ENCODE measurements at places on chromosomes 5 and 9.

DNA sequence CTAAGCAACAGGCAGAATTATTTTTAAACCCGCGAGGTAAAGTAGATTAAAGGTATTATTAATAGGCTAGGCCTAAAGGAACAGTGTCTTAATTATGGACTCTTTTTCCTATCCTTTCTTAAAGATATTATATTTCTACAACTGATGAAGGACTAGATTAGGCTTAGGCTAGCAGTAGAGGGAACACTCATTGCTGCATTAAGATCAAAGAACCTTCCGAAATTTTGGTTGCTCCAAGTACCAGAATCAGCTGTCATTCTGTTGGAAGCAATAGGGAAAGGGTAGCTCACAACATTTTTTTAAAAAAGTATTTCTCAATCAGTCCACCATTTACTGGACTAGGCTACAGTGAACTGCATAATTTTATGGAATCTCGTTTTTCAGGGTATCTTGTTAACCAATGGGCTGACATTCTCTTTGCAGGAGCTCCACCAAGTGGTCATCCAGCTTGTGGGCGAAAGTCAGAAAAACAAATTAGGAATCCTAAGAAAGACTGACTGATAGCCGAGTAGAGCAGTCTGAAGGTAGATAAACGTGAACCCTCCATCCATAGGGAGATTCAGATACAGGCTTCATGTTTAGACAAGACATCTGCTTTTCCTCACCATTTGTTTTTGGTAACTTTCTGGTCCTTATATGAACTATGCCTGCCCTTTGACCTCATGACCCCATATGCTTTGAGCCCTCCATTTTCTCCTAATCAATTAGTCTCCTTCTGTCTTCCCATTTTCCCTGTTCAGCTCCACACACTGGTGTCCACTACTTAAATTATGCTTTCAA lies 103.6 kb upstream of the CHD1 start:
- peak; percentile 44 for DNase-seq

DNA sequence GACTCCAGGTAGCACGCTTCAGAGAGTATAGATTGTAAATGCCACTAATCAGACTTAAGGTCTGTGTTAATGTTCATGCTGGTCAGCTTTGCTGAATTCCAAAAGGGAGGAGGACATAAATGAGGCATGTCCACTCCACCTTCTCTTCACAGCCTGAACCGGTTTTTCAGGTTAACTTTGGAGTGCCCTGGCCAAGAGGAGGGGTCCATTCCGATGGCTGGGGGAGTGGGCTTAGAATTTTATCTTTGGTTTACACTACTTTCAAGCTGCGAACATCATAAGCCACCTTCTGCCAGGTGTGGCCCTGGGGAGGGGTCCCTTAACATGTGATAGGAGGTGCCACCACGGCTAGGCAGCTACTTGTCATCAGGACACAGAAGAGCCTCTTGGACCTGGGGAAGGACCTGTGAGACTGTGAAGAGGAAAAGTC lies 24.2 kb downstream of the ABO start:
- DNase-seq, result no peak

DNA sequence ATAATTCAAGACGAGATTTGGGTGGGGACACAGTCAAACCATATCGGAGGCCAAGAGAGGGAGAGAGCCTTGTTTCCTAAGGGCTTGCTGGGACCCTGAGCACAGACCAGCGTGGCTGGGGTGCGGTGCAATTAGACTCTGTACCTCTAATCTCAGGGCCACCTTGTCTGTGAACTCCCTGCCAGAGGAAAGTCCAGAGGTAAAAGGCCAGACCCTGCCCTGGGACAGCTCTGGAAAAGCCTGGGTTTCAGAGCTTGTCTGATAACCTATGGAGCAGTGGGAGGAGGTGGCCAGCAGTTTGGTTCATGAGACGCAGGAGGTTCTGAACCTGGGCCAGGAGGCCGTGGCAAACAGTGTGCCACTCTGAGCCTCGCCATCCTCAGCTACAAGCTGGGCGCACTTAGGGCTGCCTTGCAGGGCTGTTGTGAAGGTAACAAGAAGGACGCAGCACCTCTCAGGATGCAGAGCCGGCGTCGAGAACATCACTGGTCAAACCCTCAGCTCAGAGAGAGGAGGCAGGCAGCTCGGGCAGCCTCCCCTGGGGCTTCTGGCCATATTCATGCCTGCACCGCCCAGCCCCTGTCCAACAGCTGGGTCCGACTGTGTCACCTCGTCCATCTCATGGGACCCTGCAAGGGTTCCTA lies 4.8 kb upstream of the DOLPP1 start:
- no peak for DNase-seq

DNA sequence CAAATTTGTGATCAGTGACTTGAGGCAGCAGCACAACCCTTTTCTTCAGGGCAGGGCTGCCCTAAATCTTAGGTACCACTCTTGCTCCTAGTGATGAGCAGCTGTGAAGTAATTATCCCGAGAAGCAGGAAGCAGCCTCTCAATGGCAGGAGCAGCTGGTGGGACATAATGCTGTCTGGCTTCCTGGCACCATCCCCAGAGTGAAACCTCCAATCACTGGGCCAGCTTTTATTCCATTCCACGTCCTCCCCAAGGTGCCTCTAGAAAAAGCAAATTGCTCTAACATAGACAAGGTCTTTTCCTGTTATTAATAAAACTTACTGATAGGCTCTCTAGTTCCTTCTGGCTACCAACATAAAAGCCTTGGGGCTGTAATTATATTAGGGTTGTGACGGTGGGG lies 154.0 kb downstream of the FRMD3 start:
- no peak for DNase-seq

- DNase-seq, result no peak
These were observed 136.7 kb downstream of the CPLANE1 start for GRCh38 chr5:37112383-37112991.

DNA sequence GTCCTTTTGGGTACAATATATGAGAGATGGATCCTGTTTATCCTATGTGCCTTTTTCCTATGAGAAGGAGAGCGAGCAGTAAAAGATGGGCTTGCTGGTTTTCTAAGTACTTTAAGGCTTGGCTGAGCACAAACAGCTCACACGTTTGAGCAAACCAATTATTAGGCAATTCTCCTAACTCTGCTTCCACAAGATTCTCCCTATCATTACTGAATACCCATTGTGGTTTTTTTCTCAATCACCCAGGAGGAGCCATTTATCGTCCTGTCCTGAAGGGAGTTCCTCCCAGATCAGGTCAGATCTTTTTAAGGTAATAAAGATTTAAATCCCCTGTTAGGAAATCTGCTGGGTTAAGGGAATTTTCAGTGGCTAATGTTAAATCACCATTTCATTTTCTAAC lies 19.4 kb upstream of the C1QTNF3 start:
- DNase-seq, result no peak

GRCh38 chr5:169174923-169175322 lies 126.0 kb downstream of the SLIT3 start:
- no peak for DNase-seq

DNA sequence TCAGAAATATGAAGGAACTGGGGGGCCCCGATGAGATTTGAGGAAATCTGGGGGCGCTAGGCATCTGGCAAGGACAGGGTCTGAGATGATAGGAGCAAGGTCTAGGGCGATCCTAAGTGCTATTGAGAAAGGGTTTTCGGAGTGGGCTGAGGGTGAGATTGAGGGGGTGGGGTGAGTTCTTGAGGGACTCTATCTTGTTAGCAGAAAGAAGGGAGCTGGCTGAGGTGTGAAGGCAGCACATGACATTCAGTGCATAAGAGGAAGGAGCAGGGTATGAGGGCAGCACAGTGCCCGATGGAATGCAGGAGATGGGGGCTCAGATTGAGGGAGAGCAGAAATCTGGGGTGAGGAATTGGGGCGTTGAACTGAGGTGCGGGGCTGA lies 640 bp downstream of the TRIM32 start:
- DNase-seq, result no peak

- no peak for DNase-seq
These were observed 420.8 kb upstream of the GRAMD2B start for GRCh38 chr5:126002222-126002897.

DNA sequence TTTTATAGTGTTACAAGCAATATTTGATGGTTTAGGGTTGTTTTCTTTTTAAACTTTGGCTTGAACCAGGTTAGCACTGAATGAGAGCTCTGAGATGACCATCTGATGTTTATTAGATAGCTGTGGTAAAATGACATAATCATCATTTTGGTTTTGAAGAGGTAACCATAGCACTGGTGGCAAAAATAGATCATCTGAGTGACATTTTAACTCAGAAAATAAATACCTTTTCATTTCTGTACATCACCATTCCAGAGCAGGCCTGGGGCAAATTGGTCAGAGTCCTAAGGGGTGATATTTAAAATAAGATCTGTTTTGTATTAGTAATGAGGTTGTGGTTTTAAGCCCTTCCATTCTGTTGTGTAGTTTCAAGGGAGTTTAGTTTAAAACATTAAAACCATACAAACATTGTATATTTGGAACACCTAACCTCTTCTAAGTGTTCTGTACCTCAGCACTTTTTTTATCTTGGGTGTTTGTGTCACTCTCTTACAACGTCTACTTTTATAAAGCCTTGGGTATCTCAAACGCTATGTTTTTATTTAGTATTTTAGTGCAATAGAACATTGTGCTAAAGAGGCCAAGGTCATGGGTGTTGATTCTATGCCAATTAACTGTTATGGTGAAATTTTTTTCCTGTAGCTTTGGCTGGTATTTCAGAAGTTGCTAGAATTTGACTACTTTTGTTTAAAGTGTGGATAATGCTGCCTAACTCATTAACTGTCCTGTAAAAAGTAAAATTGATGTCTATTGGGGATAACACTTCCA lies 166.1 kb downstream of the CD180 start:
- no peak for DNase-seq

DNA sequence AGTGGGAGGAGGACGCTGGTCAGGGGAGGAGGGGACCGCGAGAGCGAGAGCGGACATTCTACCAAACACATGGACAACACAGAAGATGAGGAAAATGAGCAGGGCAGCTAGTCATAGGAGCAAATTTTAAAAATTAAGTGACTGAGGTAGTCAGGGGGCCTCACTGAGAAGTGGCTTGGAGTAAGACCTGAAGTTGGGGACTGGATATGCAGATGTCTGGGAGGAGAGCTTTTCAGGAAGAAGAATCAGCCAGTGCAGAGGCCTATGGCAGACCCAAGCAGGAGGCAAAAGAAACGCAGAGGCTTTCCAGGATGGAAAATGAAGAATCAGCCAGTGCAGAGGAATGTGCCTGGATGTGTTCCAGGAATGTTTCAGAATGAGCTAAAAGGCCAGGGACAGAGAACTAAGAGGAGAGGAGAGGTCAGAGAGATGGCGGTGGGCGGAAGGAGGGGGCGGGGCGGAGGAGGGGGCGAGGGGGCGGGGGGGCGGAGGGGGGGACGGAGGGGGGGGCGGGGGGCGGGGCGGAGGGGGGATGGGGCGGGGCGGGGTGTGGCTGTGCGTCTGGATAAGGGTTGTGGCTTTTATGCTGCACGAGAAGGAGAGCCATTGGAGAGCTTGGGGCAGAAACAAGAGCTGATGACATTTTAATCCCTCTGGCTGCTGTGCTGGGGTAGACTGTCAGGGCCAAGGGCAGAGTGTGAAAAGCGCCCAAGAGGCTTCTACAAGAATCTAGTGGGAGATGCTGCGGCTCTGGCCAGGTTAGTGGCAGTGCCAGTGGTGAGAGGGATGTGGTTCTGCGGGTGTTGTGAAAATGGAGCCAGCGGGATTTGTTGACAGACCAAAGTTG lies 129.6 kb downstream of the KCNIP1 start:
- DNase-seq, result no peak

GRCh38 chr9:675697-676370 lies 165.7 kb upstream of the DMRT1 start:
- no peak for DNase-seq

DNA sequence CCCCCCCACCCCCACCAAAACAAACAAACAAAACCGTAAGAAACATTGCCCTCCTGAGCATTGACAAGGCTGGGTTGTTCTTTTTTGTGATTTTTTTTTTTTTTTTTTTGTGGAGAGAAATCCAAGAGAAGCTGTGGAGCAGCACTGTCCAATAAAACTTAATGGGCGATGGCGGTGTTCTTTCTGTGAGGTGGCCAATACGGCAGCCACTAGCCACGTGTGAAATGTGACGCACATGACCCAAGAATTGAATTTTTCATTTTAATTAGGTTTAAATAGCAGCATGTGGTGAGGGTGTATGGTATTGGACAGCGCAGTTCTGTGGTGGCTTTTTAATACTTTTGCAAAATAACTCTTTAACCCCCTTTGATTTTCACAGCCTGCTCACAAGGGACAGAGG lies 251.1 kb downstream of the PDZD2 start:
- DNase-seq, result no peak

DNA sequence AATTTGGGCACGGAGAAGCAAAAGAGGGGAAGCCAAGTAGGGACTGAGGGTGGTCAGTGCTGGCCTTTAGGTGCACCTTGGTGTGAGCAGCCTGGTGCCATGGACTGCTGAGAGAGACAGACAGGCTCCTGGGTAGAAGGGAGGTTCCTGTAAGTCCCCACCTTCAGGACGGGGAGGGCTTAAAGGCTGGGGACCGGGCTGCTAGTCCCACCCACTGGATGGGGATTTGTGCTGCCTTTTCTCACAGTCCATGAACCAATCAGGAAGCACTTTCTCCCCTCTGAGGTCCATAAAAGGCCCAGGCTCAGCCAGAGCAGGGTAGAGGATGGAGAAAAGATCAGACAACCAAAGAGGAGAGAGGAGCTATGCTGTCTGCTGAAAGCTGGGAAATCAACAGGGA lies 15.2 kb downstream of the CDC25C start:
- DNase-seq, result no peak

GRCh38 chr5:74624931-74625505 lies 15.5 kb downstream of the ENC1 start:
- no peak for DNase-seq

- DNase-seq, result no peak
These were observed 439.2 kb downstream of the DNAH5 start for GRCh38 chr5:13505326-13505725.

GRCh38 chr5:40165106-40165788 lies 514.5 kb upstream of the PTGER4 start:
- DNase-seq, result no peak

- DNase-seq, result no peak
These were observed 396.6 kb downstream of the TLR4 start for GRCh38 chr9:118100529-118101419.

- DNase-seq, result no peak
These were observed at the start of gene LHX6 for GRCh38 chr9:122228568-122229484. TSS of gene LHX6 (minus strand) at chr9:122228957. CDS start at chr9:122228740, 217 bp downstream.

GRCh38 chr5:69048230-69048629 lies 45.6 kb upstream of the SLC30A5 start:
- no peak for DNase-seq

GRCh38 chr5:154647114-154647760 lies 107.9 kb upstream of the LARP1 start:
- DNase-seq, result peak; percentile 16
